ENCODE measurements at places on chromosomes 2 and 18.

GRCh38 chr2:160208655-160209515 is 8.8 kb upstream of the ITGB6 start:
- no peak for DNase-seq

- no peak for DNase-seq
Observed at GRCh38 chr18:13412901-13413300, 194.3 kb downstream of the LDLRAD4 start.

- DNase-seq: peak; percentile 36
Observed at GRCh38 chr2:42133771-42134195, 35.4 kb upstream of the EML4 start.

DNA sequence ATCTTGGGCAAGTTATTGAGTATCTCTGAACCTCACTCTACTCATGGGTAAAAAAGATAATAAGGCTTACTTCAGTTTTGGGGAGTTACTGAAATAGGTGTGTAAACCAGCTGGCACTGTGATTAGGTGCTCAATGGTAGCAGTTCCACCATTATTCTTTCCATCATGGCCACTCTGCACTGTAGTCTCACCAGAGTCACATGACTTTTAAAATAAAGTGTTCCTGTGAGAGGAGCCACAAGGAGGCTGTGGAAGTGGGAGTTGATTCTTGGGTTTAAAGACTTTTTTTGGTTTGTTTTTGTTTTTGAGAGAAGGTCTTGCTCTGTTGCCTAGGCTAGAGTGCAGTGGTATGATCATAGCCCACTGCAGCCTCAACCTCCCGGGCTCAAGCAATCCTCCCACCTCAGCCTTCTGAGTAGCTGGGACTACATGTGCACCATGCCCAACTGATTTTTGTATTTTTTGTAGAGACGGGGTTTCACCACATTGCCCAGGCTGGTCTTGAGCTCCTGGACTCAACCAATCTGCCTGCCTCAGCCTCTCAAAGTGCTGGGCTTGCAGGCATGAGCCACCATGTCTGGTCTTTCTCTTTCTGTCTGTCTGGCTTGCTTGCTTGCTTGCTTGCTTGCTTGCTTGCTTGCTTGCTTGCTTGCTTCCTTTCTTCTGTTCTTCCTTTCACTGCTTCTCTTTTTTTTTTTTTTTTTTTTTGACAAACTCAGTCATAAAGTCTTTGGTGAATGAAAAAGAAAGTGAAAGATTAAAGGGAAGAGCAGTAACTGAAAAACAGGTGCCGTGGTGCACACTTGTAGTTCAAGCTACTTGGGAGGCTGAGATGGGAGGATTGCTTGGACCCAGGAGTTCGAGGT is 21.2 kb upstream of the ACVR1 start:
- no peak for DNase-seq

DNA sequence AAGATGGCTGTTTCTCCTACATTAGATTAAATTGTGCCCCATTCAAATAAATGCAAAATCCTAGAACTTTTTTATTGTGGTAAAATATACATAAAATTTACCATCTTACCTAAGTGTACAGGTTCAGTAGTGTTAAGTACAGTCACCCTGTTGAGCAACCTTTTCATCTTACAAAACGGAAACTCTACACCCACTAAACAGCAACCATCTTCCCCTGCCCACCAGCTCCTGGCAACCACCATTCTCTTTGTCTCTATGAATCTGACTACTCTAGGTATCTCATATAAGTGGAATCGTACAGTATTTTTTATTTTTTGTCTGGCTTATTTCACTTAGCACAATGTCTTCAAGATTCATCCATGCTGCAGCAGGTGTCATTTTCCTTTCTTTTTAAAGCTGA is 53.0 kb downstream of the ASXL2 start:
- no peak for DNase-seq

GRCh38 chr2:200728630-200729029 is 83.1 kb upstream of the BZW1 start:
- peak; percentile 53 for DNase-seq

GRCh38 chr2:97834610-97835009 is 121.2 kb downstream of the ZAP70 start:
- peak; percentile 25 for DNase-seq

- DNase-seq: no peak
Observed at GRCh38 chr18:46468426-46469180, 188.4 kb downstream of the LOXHD1 start.

GRCh38 chr2:201233192-201233811 is 27.0 kb upstream of the CASP8 start:
- peak; percentile 8 for DNase-seq

GRCh38 chr2:109231996-109232705 is 103.1 kb downstream of the SH3RF3 start:
- DNase-seq: no peak

DNA sequence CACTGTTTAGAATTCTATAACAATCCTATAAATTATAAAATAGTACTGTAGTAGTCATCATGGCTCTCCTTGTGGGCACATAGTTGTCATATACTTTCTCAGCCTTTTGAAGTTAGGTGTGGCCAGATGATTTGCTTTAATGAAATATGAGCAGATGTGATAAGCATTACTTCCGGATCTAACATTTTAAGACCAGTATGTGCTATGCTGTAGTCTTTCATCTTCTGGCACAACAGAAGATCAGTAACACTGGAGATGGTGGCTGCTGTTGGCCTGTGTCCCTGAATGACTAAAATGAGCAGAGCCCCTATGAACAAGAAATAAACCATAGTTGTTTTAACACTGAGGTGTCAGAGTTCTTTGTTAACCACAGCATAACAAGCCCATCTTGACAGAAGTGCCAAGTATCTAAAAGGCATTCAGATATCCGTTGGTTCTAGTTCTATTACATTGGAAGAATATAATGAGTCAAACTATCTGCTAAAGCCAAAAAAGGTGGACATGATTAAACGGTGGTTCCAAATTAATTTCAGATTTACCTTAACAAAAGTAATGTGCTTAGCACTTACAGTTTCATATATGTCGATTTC is 6.3 kb downstream of the MEX3C start:
- no peak for DNase-seq

DNA sequence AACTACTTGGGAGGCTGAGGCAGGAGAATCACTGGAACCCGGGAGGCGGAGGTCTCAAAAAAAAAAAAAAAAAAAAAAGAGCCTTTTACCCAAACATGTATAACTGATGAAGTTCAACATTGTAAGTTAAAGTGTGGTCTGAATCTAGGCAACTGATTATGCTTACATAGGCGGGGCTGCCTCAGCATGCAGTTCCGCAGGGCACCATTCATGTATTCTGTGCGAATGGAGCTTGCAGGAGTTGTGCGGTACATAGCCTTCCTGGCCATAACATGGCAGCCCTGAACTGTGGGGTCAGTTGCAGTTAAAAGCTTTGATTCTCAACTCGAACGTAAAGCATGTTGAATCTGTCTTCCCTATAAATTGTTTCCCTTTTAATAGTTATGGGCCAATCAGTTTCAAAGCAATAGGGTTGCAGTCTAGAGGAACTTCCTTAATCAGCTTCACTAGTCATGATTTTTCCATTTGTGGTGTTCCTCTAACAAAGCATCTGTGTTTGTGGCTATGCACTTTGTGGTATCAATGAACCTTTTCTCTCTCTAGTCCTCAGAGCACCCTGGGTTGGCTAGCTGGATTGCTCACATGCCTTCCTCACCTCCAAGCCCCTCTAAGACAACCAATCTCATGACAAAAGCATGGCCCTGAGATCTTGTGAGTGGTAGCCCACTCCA is 30.6 kb upstream of the CEP68 start:
- no peak for DNase-seq

DNA sequence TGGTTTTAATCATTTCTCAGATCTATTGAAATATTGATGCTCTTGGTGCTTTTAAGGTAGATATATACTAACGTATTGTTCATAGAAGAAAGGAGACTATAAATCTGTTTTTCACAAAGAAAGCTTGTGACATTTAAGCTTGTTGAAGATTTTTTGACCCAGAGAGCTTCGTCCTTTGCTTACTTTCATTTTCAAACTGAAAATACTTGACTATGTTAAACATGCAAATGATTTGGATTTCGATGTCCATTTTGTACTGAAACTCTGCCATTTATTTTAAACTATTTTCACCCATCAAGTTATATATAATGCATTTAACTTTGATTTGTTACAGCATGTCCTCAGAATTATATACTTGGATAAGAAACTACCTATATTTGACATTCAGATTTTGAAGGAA is 85.2 kb downstream of the SLC4A10 start:
- DNase-seq: no peak

DNA sequence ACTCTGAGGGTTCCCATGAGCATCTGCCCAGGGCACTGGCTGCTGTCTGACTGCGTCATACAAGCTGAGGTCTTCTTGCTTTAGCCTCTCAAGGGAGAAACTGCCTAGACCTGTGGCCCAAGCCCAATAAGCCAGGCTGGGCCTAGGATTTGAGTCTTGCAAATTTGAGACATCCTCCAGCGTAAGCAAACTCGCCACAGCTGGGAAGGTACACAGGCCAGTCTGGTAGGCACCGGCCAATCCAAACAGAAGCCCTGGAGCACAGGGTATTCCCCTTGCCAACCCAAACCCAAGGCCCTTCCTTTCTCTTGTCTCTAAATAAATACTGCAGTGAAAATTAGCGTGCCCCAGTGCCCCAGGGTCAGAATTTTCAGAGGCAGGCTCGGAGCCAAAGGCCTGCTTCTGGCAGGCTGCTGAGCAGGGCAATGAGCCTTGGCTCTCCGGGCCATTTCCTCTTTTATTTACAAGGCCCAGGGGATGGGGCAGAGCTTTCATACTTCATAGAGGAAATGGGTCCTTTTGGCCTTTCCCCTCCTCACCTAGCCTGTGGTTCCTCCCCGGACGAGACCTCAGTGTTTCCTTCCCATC is 33.3 kb downstream of the POLR1A start:
- DNase-seq: no peak

GRCh38 chr18:79511271-79511670 is 115.5 kb downstream of the NFATC1 start:
- no peak for DNase-seq

DNA sequence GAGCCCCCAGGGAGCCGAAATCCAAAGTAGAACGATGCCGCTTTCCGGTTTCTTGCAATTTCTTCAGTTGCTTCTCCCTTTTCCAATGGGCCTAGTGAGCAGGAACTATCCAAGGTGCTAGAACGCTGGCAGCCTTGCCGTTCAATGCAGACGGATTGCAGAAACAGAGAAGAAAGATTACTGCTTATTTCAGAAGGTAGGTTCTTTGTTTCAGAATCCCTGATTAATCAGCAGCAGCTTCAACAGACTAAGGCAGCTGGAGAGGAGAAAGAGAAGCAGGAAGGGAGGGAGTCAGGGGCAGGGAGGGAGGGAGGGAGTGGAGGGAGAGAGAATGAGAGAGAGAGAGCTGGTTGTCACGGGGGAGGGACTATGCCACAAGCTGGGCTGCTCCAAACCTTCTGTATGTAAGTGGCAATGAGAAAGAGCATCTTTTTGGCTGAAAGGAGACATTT is 576 bp downstream of the NYAP2 start:
- DNase-seq: peak; percentile 55

GRCh38 chr2:30482011-30482410 is 35.0 kb downstream of the LCLAT1 start:
- no peak for DNase-seq

GRCh38 chr2:67633212-67633856 is 236.2 kb downstream of the ETAA1 start:
- no peak for DNase-seq

- DNase-seq: no peak
Observed at GRCh38 chr2:72454189-72454588, 306.5 kb upstream of the CYP26B1 start.

- DNase-seq: no peak
Observed at GRCh38 chr2:5748946-5749345, 56.8 kb downstream of the SOX11 start.

GRCh38 chr18:35999925-36000324 is 27.4 kb downstream of the RMP24 start:
- peak; percentile 32 for DNase-seq

- DNase-seq: peak; percentile 69
Observed at GRCh38 chr2:235230821-235231601, 262.8 kb upstream of the AGAP1 start.

- DNase-seq: no peak
Observed at GRCh38 chr18:2102022-2102421, 469.3 kb downstream of the METTL4 start.

- no peak for DNase-seq
Observed at GRCh38 chr2:47751856-47752414, 31.0 kb upstream of the MSH6 start.

GRCh38 chr2:121588357-121588756 is 57.7 kb downstream of the RNU4ATAC start:
- no peak for DNase-seq

DNA sequence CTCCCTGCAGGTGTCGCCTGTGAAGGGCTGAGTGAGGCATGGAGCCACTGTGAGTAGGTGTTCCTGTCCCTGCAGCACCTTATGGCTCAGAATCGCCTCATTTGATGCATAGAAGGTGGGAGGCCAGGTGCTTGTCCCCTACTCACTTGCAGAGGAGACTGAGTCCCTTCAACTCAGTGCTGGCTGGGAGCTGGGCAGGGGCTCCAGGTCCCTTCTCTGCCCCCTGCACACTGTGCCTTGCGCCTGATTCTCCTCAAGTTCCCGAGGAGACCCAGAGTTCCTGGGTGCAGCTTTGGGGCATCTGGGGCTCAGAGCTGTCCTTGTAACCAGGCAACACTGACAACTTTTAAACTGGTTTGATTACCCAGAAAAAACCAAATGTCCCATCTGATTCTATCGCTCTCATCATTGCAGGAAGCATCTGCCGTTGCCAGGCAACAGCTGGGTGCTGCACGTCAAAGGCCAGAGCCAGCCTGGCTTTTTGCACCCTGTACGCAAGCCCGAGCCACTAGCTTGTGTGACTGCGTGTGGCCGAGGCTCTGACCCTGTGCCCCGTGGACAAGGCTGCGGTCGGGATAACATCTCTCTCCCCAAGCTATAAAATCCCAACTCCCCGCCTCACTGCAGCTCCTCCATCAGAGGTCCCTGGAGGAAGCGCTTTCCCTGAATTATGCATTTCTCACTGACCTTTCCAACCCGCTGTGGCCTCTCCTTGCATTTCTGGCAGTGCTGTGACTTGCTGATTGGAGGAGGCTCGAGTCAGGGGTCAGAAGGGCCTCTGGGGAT is 130.8 kb upstream of the HDAC4 start:
- no peak for DNase-seq

GRCh38 chr2:226898897-226899296 is 63.0 kb downstream of the RHBDD1 start:
- DNase-seq: no peak

GRCh38 chr2:112794131-112794733 is 9.9 kb upstream of the IL1A start:
- DNase-seq: peak; percentile 92

DNA sequence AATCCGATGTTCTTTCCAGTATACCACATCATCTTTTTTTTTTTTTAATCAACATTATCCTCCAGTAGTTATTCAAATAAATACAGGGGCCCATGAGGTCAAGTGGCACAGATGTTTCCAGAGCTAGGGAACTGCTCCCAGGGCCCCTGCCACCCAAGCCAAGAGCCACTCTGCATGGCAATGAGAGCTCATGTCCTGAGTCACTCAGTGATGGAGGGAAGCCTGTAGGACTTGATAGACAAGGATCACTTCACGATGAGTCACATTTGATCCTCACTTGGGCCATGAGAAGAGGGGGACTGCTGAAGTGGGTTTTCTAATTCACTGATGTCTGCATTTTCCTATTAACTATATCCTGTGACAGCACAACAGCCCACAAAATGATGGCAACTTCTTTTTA is 127.0 kb upstream of the PKDCC start:
- peak; percentile 61 for DNase-seq

All from fibroblast of skin of right biceps (primary cell).